ENCODE measurements at places on chromosomes 5 and 9. TPM values are rescaled to one million over a fixed set of nuclear protein-coding genes. Genes with fewer than 3 reads are reported as not detected.

GRCh38 chr9:128276574-128277270 lies 646 bp downstream of the SWI5 start:
- peak; percentile 54 for DNase-seq

- no peak for DNase-seq
Observed at GRCh38 chr5:125717209-125717608, 706.0 kb upstream of the GRAMD2B start.

DNA sequence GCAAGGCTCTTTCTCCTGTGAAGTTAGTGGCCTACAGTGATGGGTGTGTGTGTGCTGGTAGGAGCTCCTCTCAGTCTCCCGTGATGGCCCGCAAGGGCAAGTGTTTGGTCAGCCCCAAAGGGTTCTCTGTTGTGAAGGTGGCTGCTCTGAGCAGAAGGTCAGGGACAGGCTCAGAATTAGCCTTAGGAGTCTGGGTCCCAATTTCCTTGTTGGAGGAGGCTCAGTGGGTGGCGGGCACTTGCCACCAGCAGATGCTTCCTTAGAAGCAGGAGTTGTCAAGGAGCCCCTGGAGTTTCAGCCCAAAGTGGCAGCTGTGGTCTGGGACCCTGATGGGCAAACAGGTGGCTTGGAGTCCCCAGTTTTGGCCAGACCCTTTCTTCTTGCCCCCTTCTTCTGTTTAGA lies 154.4 kb downstream of the MACROH2A1 start:
- DNase-seq: no peak

- DNase-seq: peak; percentile 52
Observed at GRCh38 chr9:100322954-100323536, 29.7 kb downstream of the TEX10 start.

DNA sequence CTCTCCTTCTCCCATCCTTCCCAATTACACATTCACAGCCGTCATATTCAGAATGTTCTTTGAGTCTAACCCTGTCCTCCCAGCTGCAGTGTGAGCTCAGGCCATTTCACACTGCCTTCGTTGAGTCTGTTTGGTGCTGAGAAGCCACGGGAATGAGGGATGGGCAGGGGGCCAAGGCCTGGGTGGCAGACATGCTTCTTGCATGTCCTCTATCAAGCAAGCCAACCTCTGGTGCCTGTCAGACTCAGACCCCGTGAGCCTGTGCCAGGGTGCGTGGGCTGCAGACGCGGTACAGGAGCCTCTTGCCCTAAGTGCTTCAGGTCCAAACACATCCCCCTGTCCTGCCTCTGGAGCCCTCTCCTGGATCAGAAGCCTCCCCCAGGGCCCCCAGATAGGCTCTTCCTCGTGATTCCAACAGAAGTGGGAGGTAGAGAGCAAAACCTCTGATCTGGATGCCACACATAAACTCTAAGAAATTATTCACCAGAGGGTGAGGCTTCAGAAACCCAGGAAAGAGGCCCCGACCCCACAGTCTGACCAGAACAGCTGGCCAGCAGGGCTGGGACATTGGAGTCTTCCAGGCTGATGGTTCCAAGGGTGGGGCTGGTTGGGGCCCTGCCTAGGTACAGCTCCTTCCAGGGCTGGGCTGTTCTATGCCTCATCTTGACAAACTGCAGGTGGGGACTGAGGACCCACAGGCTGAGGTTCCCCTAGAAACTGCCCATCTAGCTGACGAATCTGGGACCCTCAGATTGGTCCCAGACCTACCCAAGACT lies 46.7 kb upstream of the CDKN2AIPNL start:
- DNase-seq: no peak

DNA sequence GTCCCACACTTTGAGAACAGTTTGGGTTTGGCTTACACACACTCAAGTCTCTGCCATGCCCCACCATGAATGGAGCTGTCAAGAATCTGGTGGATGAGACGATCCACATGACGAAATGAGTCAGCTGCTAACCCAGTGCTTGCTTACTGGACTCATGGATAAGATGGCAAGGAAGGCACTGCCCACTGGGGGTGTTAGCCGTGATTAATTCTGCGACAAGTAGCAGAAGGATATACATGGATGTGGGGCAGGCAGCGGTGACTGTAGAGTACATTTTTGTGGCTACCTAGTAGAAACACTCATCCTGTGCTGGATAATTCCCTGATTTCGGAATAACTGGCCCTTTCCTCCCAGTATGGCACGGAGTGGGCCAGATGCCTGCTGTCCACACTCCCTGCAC lies 77.5 kb downstream of the SPATA31C2 start:
- no peak for DNase-seq

- DNase-seq: no peak
Observed at GRCh38 chr5:148595697-148596096, 58.6 kb downstream of the HTR4 start.

DNA sequence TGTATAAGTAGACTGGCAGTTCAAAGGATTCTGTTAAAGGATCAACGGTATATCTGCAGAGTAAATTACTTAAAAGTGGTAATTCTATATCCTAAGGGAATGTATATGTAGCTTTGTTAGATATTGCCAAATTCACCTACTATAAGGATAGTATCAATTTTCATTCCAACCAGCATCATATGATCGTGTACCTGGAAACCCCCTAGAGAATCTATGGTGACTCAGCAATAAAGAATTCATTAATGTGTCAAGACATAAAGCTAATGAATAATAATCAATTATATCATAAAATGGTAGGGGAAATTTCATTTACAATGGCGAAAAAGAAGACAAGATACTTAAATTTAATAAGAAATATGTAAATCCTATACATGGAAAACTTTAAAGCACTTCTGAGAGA lies 234.1 kb upstream of the ACTBL2 start:
- no peak for DNase-seq

DNA sequence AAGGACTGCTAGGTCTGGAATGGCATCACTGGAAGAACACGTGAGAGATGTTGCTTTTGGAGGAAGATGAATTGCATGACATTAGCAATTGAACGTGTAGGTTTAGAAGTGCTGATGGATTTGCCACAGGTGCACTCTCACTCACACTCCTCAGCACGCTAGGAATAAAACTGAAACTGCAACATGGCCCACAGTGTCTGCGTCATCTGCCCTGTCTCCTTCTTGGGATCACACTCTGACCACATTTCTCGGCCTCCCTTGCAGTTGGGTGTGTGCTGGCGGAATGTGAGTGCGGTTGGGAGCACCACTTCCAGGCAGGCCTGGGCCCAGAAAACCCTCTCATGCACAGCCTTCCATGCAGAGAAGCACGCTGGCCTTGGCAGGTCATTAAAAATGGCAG lies 152.8 kb upstream of the LHFPL2 start:
- DNase-seq: no peak

The ECSCR gene
- 377 TPM for total RNA-seq

The TICAM2 gene
- total RNA-seq: 3.5 TPM
